ENCODE measurements at places on chromosomes 7 and 10.

DNA sequence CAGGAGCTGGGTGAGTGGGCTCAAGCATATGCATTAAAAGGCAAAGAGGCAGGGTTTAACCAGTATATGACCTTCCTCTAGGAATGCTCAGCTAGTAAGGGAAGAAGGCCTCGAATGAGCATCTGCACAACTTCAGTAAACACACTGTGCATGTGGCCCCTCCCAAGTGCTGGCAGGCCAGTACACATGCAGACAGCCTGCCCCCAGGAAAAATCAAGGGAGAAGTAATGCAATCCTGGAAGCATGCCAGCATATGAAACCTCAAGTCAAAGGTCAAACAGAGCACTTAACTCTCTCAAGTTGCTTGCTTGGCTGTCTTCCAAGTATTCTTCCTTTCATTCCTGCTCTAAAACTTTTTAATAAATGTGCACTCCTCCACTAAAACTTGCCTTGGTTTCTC, 208.4 kb downstream of the ACTR3B start:
- no peak for DNase-seq

- DNase-seq, result no peak
Measured at GRCh38 chr7:39186131-39186530, 208.4 kb downstream of the POU6F2 start.

DNA sequence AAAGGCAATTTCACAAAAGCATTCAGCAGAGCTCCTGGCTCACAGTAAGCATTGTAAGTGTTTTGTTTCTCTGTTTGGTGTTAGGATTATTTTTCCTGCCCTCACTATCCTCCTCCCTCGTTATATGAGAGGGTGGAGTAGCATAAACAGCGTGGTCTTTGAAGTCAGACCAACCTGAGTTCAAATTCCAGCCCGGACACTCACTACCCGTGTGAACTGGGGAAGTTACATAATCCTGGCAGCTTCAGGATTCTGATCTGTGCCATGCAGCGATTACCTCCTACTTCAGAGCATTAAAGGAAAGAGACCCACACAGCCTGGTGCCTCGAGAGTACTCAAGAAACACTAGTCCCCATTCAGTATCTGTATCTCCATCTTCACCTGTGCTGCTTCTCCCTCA, 386.5 kb downstream of the INHBA start:
- no peak for DNase-seq

GRCh38 chr10:59337201-59337652, 25.1 kb downstream of the FAM13C start:
- no peak for DNase-seq

DNA sequence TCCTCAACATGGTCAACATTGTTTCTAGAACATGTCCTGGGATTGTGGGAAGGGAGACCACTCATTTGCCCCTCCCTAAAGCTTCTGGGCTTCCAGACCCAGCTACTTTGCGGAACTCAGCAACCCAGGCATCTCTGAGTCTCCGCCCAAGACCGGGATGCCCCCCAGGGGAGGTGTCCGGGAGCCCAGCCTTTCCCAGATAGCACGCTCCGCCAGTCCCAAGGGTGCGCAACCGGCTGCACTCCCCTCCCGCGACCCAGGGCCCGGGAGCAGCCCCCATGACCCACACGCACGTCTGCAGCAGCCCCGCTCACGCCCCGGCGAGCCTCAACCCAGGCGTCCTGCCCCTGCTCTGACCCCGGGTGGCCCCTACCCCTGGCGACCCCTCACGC, at the start of gene EPO:
TSS of gene EPO (plus strand) at position 190 of the 392 bp plus-strand sequence. CDS start 513 bp downstream, outside the sequence.
- DNase-seq, result no peak

DNA sequence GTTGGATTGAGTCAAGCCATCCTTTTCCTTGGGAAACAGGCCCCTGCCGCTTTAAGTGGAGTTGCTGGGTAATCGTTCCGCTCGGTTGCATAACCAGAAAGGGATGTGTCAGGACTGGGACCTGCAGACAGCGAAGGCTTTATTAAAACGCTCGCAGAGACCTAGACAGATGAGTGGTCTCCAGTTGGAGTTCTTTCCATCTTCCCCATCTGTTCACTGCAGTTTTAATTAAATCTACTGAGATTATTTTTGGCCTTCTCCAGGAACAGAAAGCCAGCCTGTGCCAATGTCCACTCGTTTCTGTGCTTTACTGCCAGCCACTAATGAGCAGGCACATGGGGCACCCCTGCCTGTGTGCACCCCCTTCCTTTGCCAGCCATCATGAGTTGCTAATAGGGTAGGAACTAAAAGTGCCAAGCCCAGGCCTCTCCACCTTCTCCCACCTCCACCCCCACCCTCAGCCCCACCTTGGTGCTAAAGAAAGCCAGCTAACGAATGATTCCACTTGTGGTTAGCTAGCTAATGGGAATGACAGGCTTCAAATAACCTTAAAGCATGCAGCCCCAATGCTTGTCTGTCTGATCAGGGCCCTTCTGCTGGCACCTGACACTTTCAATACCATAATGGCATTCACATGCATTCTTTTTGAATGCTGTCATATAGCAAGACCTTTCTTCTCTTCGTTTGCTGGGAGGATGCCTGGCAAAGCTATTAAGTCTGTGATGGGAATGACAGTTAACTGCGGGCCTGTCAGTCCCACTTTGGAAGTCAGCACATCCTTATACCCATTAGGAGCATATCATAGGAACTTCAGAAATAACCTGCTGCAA, 556.8 kb upstream of the GALNT17 start:
- DNase-seq, result no peak

DNA sequence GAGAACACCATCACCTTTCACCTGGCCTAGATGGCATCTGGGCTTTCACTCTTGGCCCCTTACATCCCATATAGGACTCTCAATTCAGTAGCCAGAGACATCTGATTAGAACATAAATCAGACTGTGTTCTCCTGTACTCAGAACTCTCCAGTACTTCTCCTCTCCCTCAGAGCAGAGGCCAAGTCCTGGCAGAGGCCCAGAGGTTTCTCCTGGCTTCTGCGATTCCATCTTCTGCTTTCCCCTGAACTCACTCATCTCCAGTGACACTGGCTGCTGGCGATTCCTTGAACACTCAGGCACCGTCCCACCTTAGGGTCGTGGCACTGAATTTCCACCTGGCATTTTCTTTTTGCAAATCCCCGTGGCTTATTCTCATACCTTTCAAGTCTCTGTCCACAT, 4.9 kb upstream of the NEUROD6 start:
- no peak for DNase-seq

DNA sequence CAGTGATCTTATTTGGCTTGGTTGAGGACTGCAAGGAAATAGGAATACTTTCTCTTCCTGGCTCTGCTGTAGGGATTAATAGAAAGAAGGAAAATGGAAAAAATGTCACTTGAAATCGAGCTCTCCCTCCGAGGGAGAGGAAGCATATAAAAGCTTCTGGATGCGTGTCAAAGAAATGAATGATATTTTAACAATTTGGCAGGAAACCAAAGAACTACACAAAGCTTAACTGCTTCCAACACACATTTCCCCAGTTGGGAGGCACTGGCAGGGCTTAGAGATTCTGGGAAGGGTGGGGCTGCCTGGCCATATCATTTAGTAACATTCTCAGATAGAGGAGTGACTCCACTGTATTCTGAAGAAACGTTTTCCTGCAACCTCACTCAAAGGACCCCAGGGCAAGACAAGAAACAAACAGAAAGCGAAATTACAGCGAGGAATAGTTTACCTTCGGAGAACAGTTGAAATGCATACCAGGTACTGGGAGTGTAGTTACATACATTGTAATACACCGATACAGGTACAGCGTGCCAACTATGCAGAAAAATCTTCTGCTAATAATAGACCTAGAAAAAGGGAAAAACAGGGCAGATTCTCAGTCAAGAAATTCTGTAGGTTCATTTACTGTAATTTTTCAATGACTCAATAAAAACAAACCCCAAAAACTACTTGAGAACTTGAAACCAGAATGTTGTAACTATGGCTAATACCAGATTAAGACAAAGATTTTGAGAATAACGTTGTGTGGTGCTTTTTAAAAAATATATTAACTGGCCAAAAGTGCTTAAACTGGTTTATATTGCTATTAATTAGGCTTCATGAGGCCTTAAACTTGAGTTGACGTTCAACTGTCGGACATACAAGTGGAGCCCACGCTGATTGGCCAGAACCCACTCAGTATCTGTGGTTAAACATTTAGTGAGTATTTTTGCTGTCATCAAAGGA, 75.7 kb upstream of the ASAH2 start:
- DNase-seq, result no peak

DNA sequence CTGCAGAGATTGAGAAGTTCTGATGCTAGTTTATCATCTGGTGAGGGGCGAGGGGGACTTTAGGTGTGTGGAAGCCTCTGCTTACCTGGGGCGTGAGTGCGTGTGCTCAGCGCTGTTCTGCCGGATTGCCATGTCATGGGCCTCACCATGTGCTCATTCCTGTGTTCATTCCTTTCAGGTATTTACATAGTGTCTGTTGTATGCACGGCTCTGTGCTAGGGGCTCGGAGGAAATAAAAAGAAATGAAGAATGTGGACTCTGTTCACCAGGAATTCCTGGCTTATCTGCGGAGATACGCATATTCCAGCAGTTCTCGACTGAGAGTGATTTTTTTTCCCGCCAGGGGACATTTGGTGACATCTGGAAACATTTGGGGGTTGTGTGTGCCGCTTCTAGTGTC, 152.0 kb downstream of the CAMK1D start:
- DNase-seq, result no peak

DNA sequence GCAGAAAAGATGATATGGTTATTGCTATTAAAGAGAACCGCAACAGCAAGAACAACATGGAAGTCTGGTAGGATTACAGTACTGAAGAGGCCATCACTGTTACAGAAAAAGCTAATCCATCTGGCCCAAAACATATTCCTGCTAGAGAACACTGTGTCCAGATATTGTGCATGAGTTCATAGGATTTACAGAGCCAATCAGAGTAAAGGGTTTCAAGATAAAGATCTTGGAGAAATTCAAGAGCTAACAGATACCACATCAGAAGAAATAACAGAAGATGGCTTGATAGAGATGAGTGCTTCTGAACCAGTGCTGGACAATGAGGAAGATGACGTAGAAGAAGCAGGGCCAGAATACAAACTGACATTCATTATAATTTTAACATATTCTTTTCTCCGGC, 58.7 kb downstream of the MINDY3 start:
- no peak for DNase-seq

- no peak for DNase-seq
Measured at GRCh38 chr7:41685684-41686083, 17.2 kb downstream of the INHBA start.

- no peak for DNase-seq
Measured at GRCh38 chr7:150979713-150980390, 1.7 kb upstream of the KCNH2 start.

GRCh38 chr10:5599613-5600520, 66.5 kb downstream of the ASB13 start:
- no peak for DNase-seq

GRCh38 chr10:106506526-106507283, 657.8 kb downstream of the SORCS1 start:
- DNase-seq, result no peak

DNA sequence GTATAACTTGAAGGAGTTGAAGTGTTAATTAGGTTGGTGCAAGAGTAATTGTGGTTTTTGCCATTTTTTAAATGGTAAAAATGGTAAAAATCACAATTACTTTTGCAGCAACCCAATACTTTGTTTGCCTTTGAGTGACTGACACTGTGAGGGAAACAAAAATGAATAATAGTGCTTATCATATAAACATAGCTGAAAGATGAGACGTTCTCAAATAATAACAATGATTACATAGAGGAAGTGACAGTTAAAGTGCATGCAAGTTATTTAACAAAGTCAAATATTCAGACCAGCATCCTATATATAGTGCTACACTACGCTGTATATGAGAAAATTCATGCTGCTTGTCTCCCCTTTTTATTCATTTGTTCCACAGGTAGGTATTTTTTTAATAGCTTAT, 4.7 kb upstream of the HBP1 start:
- no peak for DNase-seq

GRCh38 chr10:125799451-125800182, 23.4 kb downstream of the UROS start:
- DNase-seq, result no peak

DNA sequence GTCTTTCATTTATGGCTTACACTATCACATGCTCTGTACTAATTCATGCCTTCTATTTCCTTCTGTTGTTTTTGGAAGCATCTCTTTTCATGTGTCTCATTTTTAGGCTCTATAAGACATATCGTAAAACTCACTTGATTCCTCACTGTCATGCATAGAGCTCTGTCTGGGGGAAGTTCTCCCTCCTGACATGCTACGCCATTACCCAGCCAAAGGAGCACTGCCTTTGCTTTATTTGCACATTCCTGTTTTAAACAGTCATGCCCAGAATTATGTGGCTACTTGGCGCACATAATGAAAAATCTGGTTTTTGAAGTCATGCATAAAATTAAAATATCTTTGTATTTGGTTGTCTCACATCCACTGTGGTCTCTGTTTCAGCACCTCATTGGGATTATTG, 17.6 kb upstream of the AKR1C3 start:
- no peak for DNase-seq

GRCh38 chr10:105042906-105043552, 401.9 kb downstream of the SORCS3 start:
- no peak for DNase-seq

DNA sequence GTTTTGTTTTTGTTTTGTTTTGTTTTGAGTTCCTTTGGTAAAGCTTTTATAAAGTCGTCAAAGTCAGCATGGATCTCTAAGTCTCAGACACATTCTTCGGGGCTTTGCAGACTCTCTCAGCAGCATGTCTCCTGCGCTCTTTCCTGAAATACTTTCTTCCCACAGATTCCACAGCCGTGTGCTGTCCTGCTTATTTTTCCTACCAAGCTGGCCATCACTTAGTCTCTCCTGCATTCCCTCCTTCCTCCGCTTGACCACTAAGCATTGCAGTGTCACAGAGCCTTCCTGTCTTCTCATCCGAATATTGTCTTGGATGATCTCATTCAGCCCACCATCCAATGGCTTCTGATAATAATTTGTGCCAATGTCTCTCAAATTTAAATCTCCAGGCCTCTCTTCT, 434.3 kb upstream of the C7orf33 start:
- no peak for DNase-seq

- DNase-seq, result no peak
Measured at GRCh38 chr10:88731296-88731695, 25.2 kb downstream of the LIPK start.

DNA sequence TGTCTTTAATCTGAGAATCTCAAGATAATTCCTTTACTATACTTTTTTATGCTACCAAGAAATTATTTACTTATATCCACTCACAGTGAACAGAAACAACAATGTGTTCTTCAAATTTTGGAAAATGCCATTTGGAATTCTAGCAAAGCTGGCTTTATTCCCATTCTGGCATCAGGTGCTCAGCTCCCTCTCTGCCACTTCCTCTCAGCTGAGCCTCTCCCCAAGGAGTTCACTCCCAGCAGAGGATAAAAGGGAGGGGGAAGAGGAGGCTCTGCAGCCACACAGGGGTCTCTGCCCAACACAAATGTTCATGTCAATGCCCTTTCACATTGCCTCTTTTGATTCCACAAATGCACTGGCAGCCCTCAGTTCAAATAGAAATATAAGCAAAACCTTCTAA, 116.9 kb downstream of the CPEB3 start:
- DNase-seq, result no peak

- no peak for DNase-seq
Measured at GRCh38 chr7:38541440-38541839, 89.7 kb downstream of the AMPH start.

All from CD4-positive, alpha-beta T cell treated with Interleukin-12 subunit alpha and Interleukin-12 subunit beta, for 1 hour (primary cell).